ENCODE measurements at places on chromosomes 13 and 19.

DNA sequence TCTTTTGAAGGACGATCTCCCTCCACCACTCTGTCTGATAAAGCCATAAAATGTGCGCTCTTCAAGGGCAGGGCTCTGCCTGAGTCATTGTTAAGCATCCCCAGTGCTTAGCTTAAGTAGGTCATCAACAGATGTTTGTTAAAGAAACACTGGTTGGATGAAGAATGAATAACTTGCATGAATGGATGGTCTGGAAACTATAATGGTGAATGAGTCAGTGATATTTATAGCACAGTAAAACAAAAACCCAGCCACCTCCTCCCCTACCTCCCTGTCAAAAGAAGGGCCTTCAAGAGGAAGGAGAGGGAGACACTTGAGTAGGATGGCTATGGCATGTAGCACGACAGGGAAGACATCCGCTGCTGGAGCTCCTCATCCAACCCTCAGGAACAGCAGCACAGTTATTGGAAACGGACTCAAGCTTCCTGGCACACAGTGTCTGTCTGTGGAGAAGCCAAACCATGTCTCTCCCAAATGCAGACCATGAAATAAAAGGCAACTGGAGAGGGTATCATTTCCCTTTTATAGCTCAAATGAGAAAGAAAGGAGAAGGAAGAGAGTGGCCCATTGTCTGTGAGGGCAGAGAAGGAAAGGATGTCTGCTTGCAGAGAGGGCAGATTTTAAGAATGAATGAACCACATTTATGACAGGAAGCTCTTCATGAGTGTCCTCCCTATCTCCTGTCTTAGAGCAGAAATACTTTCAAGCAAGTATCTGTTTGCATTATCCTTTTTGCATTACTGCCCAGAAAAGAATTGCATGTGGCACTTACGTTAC, 183.5 kb upstream of the UBL3 start:
- DNase-seq = peak; percentile 29

DNA sequence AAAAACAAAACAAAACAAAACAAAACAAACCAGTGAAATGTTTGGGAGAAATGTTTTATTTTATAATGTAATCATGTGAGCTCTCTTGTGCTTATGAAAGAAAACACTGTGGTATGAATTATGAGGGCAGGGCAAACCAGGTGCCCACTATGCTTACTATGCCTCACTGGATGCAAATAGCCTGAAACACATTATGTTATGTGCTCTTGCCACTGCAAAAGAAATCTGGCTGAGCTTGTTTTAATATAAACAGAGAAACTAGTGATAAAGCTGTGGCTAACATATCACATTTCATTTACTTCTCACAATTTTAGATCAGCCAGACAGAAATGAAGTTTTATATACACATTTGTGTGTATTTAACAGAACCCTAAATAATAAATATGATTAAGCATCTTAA, 8.7 kb upstream of the NBEA start:
- DNase-seq = no peak

- DNase-seq = no peak
These were observed 27.0 kb downstream of the POMP start for GRCh38 chr13:28685892-28686291.

DNA sequence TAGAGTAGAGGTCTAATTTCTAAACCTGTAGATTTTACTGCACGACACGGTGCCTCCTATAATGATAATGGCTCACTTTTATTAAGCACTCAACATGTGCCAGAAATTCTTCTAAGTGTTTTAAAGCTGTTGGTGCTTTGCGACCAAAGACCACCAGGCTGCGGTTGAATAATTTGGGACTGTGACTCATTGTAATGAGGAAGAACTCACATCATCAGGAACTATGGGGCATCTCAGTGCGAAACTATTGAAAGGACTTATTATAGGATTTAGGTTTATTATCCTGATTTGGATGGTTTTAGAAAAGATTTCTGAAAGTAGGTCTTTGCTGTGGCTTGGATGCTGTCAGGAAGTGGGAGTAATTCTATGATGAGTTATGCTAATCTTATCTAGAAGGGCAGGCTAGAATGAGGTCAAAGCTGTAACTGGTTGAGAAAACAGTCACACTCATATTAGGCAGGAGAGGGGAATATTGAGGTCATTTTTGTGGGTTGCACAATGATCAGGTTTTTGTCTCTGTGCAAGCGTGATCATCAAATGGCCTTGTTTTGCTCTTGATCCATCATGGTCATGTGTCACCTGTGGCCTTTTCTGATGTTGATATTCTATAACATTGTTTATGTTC, 266.8 kb downstream of the PCDH20 start:
- DNase-seq = no peak

- no peak for DNase-seq
These were observed 56.6 kb downstream of the COG3 start for GRCh38 chr13:45521297-45521696.

- DNase-seq = no peak
These were observed 652 bp downstream of the POU4F1 start for GRCh38 chr13:78602561-78603239.

DNA sequence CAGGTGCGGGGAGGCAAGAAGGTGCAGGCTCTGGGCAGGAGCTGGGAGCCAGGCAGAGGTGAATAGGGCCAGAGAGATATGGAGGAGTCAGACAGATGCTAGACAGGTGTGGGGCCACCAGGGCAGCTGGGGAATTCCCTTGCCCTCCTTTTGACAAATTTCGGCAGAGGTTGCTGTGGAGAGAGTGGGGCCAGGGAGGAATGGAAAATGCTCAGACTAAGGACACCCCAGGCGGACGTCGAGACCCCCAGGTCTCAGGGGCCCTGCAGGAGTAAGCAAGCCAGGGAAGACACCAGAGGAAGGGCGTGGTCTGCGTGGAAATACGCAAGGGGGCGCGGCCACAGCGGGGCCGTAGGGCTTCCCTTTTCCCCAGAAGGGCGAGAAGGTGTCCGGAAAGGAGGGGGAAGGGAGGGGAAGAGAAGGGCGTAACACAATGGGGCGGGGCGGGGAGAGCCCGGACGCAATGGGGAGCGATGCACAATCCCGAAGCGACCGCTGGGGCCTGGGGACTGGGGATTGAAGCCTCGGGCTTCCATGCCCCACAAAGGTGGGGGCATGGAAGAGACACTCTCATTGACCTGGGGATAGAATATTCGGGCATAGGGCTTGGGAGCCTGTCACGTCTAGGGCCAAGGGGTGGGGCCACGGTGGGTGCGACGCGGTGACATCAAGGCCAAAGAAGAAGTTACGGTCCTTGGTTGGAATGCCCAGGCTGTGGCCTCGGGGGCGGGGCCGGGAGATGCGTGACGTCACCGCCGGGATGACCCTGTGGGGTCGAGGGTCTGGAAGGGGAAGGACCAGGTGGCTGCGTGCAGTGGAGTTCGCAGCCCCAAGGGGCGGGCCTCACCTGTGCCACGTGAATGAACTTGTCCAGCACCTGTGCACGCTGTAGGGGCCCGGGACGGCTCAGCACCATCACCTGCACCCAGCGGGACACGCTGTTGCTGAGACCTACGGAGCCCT, 8.2 kb downstream of the RASGRP4 start:
- no peak for DNase-seq
